ENCODE measurements at places on chromosomes 2 and 18.

GRCh38 chr2:8472545-8473323, 209.1 kb upstream of the ID2 start:
- no peak for DNase-seq

DNA sequence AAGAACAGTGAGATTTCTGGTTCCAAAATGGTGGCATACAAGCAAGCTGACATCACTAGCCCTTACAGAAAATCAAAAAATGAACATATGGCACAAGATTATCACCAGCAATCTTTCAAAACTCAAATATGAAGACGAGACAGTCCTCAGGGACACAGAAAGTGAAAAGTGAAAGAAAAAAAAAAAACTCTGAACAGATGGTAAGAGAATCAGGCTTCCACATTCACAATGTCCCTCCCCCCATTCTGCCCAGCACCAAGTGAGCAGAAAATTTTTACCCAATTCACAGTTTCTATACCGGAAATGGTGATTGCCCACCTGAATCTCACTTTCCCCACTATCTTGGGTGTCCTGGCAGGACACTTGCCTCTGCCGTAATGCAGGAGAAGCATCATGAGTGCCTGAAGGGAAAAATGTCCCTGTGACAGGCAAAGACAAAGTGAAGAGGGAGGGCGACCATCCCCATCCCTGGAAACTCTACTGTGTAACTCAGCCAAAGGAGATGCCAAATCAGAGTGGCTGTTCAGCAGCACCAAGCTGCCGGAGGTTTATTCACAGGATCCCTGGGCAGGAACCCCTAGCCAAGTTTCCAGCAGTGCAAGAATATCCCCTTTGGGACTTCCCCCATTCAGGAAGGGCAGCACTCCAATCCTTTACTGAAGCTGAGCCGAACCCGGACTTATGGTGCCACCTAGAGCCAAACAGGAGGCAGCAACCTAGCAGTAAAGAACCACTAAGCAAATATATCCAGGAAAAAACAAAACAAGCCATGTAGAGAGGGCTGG, 312.2 kb downstream of the LRATD1 start:
- no peak for DNase-seq

DNA sequence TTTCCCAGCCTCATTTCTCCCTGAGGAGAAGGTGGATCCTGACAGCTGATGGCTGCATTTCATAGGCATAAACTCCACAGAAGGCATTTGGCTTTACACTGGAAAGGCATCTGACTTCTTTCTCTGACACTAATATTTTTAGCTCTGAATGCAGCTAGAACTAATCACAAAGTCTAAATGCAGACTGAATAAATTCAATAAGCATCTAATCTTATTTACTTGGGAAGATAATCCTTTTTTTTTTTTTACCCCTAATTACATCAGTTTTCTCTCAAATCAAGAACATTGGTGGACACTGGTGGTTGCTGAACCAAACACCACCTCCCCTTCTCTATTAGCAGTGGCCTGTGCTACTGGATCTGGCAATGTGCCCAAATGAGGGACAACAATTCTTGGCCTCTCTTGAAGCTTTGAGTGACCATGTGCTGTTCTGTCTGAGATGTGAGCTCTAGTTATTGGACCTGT, 50.9 kb upstream of the CD226 start:
- no peak for DNase-seq

- DNase-seq = no peak
These were observed 5.3 kb upstream of the NEU4 start for GRCh38 chr2:241803387-241804325.

GRCh38 chr18:5288517-5288935, 7.0 kb downstream of the ZBTB14 start:
- DNase-seq = no peak

- DNase-seq = no peak
These were observed 938.3 kb upstream of the CNTNAP5 start for GRCh38 chr2:123086613-123087385.

DNA sequence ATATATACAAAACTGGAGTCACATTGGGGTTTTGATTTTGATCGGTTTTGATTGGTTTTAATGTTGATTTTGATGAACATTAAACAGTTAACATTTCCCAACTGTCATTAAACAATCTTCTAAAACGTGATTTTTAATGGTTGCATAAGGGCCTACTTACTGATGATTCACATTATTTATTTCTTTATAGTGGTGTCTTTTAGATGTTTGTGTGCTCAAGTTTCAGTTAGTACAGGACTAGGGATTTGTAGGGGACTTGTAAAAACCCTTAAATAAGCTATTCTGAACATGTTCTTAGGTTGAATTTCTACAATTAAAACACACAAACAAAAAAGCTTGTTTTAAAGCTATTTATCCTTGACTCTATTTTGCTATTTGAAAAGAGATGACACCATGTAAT, 61.6 kb downstream of the TTC21B start:
- DNase-seq = no peak

DNA sequence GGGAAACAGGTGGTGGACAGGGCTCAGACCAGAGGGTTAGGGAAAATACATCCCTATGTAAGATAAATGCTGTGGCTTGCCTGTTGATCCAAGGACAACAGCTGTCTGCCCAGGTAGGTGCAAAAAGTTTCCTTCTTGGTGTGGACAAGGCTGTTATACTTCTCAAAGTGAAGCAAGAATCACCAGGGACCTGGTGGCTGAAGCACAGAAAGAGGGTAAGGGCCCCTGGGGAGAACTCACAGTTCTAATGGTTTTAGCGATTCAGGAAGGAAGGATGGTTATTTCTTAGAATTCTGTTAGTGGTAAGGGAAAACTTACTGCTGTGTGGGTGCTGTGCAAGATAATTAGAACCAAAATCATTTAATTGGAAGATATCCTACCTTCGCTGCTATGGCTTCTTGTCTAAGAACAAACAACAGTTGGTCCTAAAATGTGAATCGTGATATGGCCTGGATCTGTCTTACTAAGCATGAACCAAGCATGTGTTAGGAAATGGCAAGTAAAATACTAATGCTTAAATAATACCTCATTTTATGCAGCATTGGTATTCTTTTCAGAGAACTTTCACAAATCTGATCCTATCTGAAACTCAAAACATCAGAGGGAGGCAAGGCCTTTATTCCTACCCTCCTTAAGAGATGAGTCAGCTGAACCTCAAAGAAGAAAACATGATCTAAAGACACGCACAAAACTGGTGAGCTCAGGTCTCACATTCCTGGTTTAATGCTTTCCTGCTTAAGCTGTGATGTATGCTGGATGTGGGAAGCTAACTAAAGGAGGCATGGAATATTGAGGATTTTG, 159.2 kb upstream of the THUMPD2 start:
- peak; percentile 90 for DNase-seq

- no peak for DNase-seq
These were observed 2036.5 kb upstream of the CELF4 start for GRCh38 chr18:39602131-39602530.

DNA sequence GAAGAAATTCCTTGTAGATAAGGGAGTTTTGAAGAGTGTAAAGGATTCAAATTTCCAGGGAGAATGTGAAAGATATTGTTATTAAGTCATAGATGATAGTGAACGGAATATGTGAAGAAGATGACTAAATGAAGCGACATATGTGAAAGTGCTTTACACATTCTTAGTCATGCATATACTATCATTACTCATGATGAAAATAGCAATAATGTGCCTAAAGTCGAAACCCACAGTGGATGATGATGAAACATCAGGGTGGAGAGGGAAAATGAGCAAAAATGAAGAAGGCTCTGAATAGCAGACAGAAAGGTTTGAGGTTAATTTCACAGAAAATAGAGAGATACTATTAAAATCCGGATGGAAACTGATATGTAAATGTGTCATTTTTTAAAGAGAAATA, 1237.1 kb downstream of the LRP1B start:
- DNase-seq = no peak

- DNase-seq = no peak
These were observed 770.7 kb upstream of the SLC8A1 start for GRCh38 chr2:41222593-41222992.

GRCh38 chr2:110958346-110959119, 162.2 kb upstream of the BCL2L11 start:
- DNase-seq = no peak

DNA sequence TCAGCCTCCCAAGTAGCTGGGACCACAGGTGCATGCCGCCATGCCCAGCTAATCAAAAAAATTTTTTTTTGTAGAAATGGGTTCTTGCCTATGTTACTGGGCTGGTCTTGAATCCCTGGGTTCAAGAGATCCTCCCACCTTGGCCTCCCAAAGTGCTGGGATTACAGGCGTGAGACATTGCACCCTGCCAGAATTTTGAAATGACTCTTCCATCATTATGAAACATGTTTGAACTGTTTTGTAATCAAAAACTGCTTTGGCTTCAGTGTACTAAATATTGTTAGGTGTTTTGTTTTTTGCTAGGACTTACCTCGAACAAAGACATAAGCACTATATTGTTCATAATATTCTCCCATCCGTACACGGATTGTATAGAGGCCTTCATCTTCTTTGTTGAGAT, 55.8 kb downstream of the MYOM1 start:
- no peak for DNase-seq

DNA sequence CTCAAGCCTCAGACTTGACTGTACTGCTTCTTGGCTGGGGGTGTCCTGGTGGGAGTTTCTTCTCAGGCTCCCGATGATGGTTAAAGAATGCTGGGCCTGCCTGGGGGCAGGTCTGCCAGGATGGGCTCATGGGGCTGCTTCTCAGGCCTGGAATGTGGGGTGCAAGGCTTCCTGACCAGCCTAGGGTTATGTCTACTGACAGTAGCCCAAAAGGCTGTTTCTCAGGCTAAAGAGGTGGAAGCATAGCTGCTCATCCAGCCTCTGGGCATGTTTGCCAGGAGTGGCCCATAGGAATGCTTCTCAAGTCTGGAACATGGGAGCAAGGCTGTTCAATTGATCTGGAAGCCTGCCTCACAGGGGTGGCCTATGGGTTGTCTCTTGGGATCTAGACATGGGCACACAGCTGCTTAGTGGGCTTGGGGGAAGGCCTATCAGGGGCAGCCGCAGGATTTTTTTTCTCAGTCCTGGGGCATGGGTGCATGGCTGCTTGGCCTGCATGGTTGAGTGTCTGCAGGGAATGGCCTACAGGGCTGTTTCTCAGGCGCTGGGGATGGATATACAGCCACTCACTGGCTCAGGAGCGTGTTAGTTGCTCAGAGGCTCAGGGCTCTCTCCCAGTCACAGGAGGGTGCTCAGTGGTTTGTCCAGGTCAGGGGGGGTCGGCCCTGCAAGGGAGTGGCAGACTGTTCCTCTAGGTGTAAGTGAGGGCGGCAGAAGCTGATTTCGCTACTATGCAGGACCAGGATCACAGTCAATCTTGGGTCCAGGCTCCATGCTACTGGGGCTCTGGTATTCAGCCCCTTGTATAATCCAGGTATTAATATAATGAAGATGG, 617.3 kb upstream of the REG3G start:
- no peak for DNase-seq

DNA sequence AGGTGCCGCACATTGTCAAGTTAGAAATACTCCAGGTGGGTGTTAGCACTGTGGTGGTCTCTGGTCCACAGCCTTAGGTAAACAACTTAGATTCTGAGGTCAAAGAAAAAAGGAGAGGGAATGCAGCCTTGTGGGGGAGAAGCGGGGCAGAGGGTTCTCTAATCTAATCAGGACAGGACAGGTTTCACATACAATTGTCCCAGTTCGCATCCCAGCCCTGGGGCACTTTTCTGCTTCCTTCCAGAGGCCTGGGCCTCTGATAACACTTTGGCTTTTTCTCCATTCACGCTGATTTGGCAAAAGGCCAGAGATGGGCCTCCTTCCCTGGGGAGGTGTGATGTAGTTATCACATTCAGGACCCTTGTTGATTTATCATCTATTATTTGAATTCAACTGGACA, 32.5 kb downstream of the SLC1A4 start:
- no peak for DNase-seq

- peak; percentile 43 for DNase-seq
These were observed 173.1 kb upstream of the STON1 start for GRCh38 chr2:48356701-48357325.

- no peak for DNase-seq
These were observed 129.4 kb downstream of the TCF4 start for GRCh38 chr18:55458456-55459203.

- no peak for DNase-seq
These were observed 301.1 kb upstream of the TANK start for GRCh38 chr2:160859096-160859495.

DNA sequence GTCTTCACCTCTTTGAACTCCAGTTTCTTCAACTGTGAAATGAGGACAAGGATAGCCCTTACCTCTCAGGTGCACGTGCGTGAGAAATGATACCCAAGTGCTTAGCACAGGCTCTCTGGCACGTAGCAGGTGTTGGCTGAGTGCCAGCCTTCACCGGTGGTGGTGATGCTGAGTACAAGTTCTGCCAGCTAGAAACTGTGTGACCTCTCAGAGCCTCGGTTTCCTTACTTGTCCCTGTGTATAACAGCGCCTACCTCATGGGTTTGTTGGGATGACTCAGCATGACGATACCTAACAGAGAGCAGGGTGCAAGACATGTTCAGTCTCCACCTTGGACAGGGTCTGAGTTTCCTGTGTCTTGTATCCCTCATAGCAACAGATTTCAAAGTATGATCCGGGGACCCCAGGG, 205.1 kb downstream of the TNS1 start:
- DNase-seq = no peak

- DNase-seq = no peak
These were observed 15.6 kb downstream of the KLF11 start for GRCh38 chr2:10059016-10059351.

GRCh38 chr18:9404565-9405060, 70.0 kb downstream of the TWSG1 start:
- DNase-seq = no peak

DNA sequence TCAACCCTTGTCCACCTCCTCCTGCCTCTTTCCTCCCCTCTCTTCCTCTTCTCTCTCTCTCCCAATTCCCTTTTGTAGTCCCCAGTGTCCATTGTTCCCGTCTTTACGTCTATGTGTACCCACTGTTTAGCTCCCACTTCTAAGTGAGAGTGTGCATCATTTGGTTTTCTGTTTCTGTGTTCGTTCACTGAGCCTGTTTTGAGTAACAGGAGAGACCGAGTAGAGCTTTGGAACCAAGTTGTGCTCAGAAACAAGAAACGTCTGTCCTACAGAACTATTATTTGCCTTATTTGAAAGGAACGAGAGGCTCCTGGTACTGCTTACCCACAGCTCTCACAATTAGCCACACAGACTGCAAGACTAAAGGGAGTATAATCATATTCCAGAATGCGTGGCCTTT, 50.1 kb upstream of the MAPRE2 start:
- no peak for DNase-seq

DNA sequence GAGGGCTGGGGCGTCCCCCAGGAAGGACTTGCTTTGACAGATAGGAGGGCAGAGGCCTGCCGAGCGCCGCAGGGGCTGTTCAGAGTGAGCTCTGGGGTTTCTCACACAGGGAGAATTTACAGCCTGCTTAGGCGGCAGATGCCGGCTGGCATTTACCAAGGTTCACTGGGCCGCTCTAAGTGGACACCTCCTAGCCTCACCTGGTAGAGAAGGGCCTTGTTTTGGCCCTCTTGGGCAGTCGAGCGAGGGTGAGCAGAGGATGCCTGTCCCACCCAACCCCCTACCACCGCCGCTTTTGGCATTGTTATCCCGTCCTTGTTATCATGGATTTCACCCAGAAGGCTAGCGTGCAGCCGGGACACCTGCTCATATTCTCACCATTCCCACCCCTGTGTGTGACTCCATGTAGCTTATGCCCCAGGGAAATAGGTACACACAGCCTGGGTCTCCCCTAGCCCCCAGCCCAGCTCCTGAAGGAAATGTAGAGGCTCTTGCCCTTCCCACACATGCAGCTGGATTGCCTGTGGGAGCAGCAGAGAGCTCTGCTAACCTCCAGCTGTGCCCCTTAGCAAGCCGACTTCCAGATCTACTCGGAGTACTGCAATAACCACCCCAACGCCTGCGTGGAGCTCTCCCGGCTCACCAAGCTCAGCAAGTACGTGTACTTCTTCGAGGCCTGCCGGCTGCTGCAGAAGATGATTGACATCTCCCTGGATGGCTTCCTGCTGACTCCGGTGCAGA, 52.4 kb downstream of the FAM168B start:
- DNase-seq = no peak
